D341Med (cell line): ENCODE measurements at places on chromosomes 5 and 9.
A peak's percentile ranks its signal among the peaks of the same experiment; 100 is the strongest.

DNA sequence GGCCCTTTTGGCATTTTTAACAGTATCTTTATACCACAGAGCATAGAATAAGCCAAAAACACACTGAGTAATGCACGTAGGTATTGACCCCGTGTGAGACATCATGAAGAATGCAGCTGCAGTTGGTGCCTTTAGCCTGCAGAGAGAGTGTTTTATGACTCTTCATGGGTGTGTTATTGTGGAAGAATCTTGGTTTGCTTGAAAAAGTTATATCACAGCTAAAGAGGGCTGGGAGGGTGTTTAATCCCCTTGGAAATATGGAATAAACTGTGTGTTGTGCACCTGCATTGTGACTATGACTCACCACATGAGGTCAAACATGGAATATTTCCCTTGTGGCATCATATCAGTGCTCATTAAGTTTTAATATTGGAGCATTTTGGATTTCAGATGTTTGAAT, 458.7 kb downstream of the CDH9 start:
- no peak for DNase-seq

DNA sequence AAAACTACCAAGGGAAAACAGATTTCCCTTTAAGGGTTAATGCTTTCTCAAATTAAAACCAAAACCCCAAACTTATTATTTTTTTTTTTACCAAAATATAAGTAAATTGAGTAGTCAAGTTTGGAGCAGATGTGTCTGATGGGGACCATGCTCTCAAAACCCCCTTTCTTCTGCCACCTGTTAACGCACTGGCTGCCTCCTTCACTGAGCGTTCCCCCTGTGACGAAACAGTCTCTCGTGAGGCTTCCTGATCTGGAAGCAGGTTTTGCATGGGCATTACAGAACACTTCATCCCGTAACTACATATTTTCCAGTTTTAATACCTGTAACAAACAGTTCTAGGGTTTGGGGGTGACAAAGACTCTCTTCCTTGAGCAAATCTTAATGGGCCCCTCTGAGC, 59.4 kb downstream of the ANKH start:
- no peak for DNase-seq

DNA sequence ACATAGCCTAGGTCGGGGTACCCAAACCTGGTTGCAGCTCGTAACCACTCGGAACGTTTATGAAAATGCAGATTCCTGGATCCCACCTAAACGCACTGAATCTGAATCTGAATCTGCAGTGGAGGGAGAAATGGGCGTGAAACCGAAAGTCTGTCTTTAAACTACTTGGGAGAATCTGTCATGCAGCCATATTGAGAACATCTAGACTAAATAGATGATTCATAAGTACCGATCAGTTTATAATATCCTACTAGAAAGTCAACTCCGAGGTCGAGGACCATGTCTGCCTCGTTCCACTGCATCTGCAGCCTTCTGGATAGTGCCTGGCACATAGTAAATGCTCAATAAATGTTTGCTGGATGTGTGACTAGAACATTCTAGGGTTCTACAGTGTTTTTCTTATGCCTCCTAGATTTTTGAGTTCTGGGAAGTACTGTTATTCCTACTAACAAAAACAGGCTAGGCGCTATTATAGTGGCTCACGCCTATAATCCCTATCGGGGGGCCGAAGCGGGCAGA, 632 bp downstream of the COQ4 start:
- no peak for DNase-seq

- no peak for DNase-seq
Observed at GRCh38 chr9:123337971-123338370, 18.0 kb upstream of the CRB2 start.

DNA sequence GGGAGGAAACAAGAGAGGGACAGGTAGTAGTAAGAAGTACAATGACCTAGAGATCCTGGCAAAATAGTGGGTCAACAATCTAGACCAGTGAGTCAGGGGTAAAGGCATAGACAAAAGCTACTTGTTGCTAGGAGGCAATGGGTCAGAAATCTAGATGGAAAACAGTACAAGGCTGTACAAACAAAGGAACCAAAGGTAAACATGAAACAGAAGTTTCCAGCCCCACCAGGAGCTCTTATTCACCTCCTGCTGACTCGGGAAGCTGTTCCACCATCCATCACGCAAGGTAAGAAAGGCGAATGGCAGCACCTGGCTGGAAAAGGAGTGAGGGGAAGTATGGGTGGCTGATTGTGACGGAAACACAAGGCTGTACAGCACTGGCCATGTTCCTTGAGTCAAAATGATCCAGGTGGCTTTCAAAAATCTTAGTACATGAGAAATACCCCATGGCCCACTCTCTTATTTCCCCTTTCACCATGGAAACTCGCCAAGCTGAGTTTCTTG, 70.5 kb upstream of the RAI14 start:
- no peak for DNase-seq

DNA sequence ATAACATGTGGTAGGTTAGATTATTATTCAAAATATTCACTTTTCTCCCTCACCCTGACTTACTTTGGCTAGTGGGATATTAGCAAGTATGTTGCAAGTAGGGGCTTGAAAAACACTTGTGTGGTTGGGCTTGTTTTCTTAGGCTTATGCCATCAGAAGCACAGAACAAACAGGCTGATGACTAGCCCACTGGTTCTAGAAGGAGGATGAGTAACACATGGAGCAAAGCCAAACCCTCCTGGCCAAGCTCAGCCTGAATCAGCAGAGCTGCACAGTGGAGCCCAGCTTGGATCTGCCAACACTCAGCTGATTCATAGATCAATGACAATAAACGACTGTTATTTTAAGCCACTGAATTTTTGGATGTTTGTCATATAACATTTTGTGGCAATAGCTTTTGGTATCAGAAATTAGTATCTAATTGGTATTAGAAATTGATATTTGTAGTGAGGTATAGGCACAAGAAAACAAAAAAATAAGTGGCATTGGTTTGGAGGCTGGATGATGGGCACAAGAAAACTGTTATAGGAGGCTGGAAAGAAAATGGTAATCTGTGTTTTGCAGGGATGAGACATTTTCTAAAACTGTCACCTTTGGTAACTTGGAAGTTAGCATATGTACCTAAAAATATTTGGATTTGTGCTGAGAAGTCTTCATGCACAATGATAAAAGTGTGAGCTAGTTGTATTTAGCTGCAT, 46.1 kb upstream of the ZBED3 start:
- DNase-seq = no peak

DNA sequence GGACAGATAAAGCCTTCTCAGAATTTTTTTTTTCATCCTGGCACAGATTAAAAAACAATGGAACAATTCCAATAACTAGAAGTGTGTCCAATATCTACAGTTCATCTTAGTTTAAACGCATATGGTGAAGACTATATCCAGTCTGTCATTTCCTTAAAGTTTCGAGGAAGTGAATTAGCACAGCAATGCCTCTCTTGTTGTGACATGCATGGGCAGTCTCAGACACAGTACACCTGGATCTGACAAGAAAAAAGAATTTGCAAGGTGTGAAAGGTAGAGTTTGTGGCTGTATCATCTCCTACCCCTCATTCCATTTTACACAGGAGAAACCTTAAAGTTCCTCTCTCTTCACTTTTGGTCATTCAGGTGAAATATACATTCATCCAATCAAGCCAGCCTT, 100.6 kb upstream of the ADAMTS19 start:
- DNase-seq = no peak

DNA sequence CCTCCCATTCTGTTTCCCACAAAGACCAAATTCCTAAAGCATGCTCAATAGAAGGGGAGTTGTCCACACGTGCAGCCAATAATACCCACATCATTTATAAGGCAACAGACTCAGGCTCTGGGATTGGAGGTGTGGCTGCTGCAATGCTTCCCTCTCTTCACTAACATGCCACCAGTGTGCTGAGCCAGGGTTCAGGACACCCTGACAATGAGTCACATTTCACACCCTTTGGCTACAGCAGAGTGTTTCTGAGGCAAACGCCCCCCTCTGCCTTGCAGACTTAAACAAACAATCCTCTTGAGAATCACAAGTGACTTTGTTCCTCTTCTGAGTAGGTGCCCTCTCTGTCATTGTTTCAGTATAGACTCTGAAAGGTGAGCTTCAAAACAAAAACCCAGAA, 189.3 kb upstream of the TLE4 start:
- DNase-seq = no peak

- DNase-seq = no peak
Observed at GRCh38 chr5:33309068-33309467, 131.7 kb upstream of the TARS1 start.

- DNase-seq = no peak
Observed at GRCh38 chr9:129946246-129946995, 96.6 kb downstream of the FNBP1 start.

DNA sequence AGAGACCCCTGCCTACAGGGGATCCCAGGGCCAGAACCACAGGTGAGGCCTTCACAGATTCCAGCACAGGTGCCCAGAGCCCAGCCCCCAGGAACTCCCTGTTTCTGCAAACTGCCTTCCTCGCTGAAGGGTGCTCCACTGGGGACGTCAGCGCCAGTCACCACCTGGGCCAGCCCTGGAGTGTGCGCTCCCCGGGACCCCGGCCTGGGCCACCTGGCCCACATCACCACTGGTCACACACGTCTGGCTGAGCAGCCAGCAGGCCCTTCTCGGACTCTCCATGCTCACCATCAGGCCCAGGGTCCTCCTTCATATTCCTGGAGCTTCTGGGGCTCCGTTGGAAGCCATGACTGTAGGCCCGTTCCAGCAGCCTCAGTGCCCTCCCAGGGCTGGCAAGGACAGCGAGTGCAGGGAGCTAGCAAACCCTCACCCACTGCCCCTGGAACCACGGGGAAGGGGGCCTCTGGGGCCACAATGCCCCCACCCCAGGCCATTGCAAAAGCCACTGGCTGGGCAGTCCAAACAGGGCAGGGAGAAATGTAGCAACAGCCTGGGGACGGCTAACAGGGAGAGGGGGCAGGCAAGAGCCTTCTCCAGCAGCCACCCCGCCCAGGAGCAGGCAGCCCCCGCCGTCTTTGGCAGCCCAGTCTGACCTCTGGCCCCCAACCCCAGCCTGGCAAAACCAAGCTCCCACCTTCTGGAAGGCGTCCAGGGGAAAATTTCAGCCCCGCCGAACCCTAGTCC, 1.3 kb downstream of the AGPAT2 start:
- no peak for DNase-seq

DNA sequence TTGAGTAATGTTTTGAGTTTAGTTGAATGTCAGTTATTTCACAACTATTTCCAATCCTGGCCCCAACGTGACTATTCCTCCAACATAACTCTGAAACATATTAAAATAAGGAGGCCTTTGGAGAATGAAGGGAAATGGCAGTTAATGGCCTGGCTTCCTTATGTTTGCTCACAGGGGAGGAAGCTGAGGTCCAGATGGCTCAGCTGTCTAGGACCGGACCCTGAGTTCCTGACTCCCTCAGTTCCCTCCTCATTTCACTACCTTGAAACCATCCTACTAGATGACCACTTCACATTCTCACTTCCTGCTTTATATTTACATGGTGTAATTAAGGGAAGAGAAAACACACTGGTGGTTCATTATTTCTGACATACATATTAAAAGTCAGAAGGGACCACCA, 6.6 kb downstream of the OTULINL start:
- no peak for DNase-seq

GRCh38 chr5:133147411-133147810, 95.6 kb downstream of the HSPA4 start:
- no peak for DNase-seq

DNA sequence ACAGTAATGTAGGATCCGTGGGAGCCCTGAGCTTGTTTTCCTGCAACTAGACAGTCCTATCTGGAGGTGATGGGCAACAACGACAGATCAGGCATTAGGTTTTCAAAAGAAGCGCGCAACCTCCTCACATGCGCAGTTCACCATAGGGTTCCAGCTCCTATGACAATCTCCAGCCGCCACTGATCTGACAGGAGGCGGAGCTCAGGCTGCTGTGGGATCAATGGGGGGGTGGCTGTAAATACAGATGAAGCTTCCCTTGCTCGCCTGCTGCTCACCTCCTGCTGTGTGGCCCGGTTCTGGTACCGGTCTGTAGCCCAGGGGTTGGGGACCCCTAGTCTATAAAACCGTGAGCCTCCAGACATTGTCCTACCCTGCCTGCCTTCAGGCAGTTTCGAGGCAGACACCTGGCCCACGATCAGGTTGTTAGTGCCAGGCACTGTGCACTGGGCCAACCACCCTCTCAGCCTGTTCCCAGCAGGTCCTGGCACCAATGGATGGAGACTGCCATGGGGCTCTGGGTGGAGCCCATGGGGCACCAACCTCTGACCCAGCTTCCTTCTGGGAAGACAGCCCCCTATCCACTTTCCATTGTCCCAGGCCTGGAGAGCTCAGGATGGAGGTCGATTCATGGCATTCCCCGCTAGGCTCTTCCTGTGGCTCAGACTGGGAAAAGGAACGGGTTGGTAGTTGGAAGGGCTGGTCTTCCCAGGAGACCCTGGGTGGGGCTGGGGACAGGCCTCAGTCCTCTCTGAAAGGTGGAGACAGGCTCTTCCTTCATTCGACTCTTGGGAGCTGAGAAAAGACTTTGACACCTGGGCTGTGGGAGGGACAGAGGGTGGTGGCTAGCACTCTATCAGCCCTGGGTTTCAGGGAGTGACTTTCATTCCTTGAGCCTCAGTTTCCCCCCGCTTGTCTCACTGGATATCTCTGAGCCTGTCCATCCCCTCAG, 1.7 kb downstream of the ENDOG start:
- peak; percentile 73 for DNase-seq

GRCh38 chr5:151495320-151495719, 47.9 kb downstream of the SLC36A1 start:
- no peak for DNase-seq

GRCh38 chr9:6922680-6923079, 164.9 kb downstream of the KDM4C start:
- DNase-seq = no peak

GRCh38 chr5:56984445-56984844, 32.5 kb upstream of the MIER3 start:
- no peak for DNase-seq

DNA sequence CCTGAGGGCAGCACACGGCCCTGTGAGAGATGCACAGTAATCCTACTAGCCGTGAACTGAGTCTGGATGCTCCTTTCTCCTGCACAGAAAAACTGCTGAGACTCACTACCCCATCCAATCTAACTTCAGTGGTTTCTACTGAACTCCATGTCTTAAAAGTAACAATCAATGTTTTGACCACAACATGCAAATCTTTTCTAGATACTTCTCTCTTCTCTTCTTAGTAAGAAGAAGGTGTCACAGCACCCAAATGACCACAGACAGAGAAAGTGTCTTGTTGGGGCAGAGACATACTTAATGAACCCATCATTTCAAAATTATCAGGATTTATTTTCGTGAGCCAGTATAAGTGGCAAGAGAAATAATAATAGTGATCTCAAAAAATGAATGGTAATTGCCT, 285.8 kb upstream of the MEF2C start:
- no peak for DNase-seq
